ENCODE measurements at places on chromosomes 6 and 20.
A peak's percentile ranks its signal among the peaks of the same experiment; 100 is the strongest.

DNA sequence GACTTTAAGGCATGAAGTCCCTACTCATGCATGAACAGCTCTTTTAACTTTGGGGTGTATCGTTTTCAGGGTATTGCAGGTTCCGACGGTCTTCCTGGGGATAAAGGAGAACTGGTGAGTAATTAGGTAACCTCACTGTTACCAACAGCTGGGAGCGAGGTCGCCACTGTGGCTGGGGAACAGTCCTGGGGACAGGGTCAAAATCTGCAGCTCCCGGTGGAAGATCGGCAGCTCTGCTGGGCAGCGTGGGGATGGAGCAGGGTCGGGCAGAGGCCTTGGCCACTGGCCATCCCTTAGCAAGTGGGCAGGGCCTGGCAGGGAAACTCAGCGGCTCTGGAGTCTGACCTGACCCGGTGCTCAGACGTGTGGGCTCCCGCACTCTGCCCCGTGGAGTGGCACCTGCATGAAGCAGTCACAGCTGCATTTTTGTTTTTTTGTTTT lies 16.1 kb downstream of the COL9A3 start:
- no peak for ATAC-seq

- ATAC-seq: no peak
Observed at GRCh38 chr6:153729189-153729588, 309.9 kb upstream of the OPRM1 start.

GRCh38 chr6:135703621-135704020 lies 147.9 kb upstream of the PDE7B start:
- ATAC-seq: no peak

- no peak for ATAC-seq
Observed at GRCh38 chr6:134870677-134871498, 79.0 kb downstream of the ALDH8A1 start.

DNA sequence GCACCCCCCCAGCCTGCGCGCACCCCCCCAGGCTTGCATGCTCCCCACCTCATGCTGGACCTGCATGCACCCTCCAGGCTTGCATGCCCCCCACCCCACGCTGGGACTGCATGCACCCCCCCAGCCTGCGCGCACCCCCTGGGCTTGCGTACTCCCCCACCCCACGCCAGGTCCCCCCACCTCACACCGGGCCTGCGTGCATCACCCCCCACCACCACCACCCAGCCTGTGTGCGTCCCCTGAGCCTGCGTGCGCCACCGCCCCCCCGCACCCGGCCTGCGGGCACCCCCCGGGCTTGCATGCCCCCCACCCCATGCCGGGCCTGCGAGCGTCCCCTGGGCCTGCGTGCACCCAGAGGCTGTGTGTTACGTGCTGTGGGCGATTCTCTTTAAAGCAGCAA lies 61.0 kb upstream of the SLCO4A1 start:
- no peak for ATAC-seq

DNA sequence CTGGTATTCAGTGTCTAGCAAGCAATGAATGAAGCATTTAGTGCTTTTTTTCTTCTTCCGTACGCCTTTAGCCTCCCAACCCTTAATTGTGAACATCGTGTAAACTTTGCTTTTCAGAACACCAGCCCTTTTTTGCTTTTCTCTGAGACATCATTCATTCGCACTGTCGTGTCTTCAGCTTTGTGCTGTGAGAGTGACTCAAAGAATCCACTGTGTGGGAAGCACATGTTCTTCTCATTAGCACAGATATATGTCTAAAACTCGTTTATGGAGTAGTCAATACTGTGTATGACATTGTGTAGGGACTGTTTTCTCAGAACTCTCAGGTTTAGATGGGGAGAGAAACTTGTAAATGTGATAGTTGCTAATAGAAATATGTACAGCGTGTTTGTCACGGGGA lies 279.1 kb downstream of the FARS2 start:
- ATAC-seq: peak; percentile 12

DNA sequence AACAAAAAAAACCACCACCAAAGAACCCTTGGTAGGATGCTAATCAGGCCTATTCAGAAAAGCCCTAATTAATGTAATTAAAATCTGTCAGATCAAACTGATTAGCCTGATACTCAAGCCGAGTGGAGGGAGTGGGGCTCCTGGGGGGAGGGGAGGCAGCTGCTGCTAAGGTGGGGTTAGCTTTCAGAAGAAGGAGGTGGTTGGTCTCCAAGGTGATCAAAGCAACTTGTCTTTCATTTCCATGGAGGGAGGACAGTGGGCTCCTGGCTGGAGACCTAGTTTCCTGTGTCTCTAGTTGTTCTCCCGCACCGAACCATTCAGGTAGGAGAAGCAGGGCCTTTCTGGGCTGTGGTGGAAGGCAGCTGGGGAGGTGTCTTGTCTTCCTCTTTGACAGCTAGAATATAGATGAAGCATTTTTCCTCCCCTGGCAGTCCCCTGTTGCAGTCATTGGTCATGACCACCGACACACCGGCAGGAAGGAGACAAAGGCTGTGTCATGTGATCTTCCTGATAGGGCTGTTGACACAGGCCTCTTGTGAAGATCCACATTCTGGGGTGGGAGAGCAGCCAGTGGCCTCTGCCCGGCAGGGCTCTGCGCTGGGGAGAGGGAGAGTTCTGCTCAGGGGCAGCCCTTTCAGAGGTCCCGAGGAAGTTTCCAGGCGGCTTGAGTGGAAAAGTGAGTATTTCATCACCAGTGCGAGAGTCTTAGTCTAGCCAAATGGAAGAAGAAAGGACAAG lies 39.9 kb upstream of the PRDM1 start:
- ATAC-seq: no peak

GRCh38 chr6:26017632-26017966 lies 55.0 kb downstream of the TRIM38 start:
- ATAC-seq: no peak

DNA sequence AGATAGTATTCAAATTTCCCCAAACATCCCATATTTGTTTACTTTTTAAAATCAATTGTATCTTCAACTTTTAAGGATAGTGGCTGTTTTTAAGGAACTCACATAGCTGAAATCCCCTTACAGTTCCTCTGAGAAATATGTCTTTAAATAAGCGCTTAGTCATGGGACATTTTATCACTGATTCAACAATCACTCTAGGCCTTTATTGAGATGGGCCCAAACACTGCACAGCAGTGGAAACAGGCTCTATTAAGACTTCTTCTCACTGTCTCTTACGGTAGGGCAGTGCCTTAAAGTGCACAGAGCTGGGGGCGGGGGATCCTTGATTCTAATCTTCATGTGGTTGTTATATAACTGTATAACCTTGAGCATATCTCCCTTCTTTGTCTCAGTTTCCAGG lies 59.8 kb upstream of the RREB1 start:
- no peak for ATAC-seq

- ATAC-seq: peak; percentile 30
Observed at GRCh38 chr6:21831521-21832291, 238.2 kb downstream of the SOX4 start.

DNA sequence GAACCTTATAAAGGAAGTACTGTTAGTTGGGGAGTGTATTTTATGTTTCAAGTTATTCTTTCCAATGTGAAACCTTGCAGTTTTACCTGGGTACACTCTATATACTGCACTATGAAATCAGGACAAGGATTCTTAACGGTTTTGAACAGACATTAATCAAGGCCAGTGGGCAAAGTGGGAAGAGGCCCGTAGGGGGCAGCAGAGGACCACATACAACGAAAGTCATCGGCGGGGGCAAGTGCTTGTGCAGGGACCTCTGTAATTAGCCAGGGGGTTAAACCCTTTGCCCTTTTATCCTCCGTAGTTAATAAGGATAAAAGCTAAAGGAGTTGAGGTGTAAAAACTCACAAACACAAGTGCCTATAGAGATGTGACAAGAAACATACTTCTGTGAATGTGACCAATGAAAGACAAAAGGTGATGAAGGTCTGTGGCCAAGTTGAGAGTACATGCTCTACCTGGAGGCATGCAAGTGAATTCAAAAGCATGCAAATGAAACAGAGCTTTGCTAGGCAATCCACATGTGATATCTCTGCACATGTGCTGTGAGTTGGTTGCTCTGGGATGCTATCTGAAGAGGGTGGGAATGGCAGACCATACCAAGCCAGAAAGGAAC lies 392.7 kb upstream of the MAN1A1 start:
- ATAC-seq: peak; percentile 91

All from motor neuron (in vitro differentiated cells).